HCEC 1CT (cell line): ENCODE measurements at places on chromosomes 5 and 9.

DNA sequence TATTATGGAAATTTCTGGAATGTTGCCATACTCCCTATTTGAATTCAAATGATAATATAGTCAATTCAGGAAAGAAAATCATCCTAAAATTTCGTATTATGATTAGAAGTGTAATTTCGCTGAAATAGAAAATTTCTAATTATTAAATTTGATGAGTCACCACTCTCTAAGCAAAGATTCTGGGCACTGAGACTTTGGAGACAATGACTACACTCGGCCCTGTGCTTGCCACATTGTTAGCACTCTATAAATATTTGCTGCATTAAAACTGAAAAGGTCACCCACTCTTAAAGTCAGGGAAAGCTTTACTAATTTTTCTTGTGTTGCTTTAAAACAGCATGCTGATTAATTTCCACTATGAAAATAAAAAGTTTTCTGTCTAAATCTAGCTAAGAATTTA, 240.3 kb downstream of the TLE4 start:
- no peak for DNase-seq

- DNase-seq: peak; percentile 69
Observed at GRCh38 chr9:7117676-7118561, 360.1 kb downstream of the KDM4C start.

- DNase-seq: no peak
Observed at GRCh38 chr5:58922461-58923171, 339.7 kb downstream of the RAB3C start.

GRCh38 chr5:170159101-170159698, 53.5 kb downstream of the FOXI1 start:
- peak; percentile 74 for DNase-seq

GRCh38 chr9:37056046-37056920, 22.2 kb upstream of the PAX5 start:
- DNase-seq: no peak

DNA sequence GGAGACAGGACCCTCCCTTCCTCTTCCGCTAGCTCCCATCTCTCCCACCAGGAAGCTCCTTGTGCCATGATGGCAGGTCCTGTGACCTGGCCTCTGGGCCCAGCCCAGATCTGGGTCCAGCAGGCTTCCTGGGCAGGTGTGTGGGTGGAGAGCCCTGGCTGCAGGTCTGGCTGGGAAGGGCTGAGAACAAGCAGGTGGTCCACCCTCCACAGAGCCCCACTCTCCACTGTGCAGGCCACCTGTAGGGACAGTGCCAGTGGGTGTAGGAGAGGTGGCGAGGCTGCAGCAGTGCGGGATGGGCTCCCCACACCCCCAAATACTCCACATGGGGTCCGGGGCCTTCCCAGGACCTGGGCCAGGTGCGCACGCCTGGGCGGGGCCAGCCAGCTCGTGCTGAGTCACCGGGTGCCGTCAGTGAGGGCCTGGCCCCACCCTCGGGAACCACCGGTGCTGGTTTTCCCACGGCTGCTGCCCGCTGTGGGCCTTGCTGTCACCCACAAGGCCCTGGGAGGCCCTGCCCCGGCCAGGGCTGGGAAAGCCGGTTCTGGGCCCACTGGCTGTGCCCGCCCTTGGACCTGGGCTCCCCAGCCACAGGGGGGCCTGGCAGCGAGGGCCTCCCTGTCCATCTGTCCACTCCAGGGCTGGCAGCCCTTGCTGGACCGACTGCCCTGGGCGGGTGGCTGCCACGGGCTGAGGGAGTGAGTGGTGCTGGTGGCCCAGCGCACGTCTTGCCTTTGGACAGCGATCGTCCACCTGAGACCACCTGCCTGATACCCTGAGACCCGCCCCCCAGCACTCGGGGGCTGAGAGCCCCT, 9.3 kb upstream of the NRARP start:
- no peak for DNase-seq

GRCh38 chr5:68290260-68290674, 74.7 kb downstream of the PIK3R1 start:
- DNase-seq: peak; percentile 25

GRCh38 chr9:110309681-110310080, 28.0 kb downstream of the TXNDC8 start:
- DNase-seq: no peak

DNA sequence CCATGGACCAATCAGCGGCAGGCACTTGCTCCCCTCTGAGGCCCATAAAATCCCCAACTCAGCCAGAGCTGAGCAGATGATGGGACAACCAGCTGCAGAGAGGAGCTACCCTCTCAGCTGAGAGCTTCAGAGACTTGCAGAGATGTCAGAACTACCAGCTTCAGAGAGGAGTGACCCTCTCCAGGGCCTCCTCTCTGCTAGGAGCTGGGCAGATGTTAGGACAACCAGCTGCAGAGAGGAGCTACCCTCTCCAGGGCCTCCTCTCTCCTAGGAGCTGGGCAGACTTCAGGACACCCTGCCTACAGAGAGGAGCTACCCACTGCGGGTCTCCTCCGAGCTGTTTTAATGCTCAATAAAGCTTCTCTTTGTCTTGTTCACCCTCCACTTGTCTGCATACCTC, 3.0 kb upstream of the AUH start:
- DNase-seq: no peak

DNA sequence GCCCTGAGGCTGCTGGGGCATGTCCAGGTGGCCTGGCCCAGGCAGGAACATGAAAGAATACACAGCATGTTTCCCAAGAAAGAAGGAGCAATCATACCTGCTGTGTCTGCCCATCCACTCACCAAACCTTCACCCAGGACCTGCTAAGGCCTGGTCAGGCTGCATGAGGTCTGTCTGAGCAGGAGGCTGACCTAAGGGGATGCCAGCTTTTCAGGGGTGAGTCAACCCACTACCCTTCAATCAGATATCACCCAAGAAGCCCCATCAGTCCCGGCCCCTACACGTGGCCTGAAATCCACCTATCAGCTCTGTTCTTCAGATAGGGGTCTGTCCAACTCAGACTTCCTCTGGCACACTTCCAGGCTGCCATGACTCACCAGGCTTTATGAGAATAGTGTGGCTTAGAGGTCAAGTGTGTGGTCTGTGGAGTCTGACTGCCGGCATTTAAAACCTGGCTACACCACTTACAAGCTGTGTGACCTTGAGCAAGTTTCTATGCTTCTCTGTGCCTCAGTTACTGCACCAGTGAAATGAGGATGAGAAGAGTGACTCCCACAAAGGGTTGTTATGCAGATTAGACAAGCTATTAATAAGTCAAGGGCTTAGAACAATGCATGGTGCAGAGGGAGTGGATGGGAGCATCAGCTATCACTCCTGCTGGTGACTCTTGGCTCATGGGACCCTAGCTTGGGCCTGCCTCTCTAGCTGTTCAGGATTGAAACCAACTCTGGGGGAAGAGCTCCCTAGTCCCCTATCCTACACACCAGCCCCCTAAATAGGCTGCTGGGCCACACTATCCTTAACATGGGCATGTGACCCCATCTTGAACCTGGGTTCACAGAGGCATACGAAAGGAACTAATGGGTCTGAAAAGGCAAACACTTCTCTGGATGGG, 130.3 kb downstream of the PAX5 start:
- peak; percentile 64 for DNase-seq

DNA sequence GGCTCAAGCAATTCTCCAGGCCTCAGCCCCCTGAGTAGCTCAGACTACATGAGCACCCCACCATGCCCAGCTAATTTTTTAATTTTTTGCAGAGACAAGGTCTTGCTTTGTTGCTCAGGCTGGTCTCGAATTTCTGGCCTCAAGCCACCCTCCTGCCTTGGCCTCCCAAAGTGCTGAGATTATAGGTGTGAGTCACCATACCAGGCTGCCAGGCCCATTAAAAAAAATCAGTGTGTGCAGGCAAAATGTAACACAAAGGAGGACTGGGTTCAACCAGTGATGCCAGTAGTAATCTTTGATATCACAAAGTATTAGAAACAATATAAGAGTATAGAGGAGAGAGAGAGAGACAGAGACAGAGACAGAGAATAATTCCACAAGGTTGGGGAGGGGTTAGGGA, 322.7 kb downstream of the MSX2 start:
- no peak for DNase-seq

DNA sequence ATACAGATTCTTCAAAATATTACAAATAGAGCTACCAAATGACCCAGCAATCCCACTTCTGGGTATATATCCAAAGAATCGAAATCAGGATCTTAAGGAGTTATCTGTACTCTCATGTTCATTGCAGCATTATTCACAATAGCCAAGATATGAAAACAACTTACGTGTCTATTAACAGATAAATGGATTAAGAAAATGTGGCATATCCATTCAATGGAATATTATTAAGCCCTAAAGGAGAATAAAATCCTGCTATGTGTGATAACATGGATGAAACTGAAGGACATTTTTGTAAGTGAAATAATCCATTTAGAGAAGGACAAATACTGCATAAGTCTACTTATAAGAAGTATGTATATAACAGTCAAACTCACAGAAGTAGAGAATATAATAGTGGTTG, 450.6 kb downstream of the TMEM232 start:
- no peak for DNase-seq

DNA sequence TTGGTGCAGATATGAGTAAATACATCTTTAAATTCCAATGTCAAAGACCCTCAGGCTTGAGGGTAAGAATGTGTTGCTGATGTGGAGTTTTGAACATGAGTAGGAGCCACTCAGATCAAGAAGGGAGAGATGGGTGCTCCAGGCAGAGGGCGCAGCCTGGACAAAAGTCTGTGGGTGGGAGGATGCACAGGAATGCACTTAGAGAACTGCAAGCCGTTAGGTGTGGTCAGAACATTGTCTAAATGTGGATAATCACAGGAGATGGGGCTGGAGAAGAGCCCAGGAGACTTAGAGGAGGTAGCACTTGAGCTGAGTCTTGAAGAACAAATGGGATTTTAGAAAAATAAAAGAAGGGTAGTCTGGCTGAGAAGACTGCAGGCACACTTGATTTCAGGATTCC, 255.5 kb downstream of the PAPPA start:
- no peak for DNase-seq

GRCh38 chr9:106722051-106722753, 140.8 kb upstream of the ZNF462 start:
- DNase-seq: no peak

DNA sequence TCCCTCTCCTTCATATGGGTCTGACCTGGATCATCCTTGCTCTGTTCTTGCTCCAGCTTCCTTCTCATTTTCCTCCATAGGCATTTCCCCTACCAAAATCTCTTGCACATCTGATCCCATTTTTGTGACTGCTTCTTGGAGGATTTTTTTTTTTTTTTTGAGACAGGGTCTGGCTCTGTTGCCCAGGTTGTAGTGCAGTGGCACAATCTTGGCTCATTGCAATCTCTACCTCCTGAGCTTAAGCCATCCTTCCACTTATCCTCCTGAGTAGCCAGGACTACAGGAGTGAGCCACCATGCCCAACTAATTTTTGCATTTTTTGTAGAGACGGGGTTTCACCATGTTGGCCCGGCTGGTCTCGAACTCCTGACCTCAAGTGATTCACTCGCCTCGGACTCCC, 10.5 kb upstream of the JMY start:
- no peak for DNase-seq

DNA sequence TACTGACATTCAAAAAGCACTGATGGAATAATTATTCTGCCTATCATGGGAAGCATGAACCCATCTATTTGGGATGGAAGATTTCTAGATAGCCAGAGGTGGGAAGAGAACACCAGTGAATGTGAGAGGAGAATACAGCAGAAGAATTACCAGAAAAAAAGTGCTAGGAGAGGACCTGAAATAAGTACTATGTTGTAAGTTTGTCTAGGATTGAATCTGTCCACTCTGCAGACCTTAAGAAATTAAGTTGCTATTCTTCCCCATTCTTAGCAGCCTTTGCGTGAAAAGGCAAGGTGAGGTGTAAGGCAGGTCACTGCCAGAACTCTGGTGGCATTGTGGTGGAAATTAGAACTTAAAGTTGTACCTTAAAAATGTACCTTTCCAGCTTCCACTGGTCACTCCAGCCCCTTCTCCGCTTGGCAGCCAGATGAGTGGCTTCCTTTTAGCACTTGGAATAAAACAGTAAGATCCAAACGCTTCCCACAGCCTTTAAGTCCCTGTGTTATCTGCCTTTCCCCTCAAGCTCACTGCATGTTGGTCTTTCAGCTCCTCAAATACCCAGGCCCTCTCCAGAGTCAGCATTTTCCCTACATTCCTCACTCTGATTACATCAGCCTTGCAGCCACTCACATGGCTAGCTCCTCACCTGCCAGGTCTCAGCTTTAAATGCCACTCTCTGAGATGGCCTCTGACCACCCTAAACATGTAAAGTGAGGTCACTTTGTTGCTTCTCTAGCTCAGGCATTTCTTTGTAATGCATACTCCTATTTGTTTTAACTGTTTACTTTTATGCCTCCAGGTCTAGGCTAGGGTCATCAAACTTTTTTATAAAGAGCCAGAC, 253.0 kb downstream of the EPB41L4A start:
- DNase-seq: no peak

DNA sequence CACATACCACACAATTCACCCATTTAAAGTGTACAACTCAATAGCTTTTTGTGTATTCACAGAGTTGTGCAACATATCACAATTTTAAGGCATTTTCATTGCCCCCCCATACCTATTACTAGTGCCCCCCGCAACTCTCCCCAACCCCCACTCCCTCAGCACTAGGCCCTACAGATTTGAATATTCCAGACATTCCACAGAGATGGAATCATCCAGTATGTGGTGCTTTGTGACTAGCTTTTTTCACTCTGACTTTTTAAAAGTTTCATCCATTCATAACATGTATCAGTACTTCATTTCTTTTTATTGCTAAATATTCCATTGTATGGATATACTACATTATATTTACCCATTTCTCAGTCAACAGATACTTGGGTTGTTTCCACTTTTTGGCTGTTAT, 102.9 kb upstream of the LRRTM2 start:
- peak; percentile 18 for DNase-seq

- no peak for DNase-seq
Observed at GRCh38 chr5:97131139-97131710, 11.2 kb downstream of the LIX1 start.

DNA sequence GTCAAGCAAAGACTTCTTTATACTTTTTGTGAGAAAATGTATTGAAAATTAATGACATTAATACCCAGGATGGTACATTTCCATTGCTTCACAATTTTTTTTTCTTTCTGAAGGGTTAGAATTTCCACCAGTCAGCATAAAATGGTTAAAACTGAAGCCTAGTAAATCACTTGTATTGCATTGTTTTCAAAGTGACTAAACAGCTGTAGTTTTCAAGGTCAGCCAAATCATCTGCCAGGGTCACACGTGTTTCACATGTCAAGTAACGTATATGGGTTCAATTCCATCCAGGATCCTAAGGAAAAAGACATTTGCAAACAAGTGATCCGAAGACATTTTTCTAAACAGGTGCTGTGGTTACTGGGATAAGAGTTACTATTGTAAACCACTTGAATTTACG, 574.2 kb downstream of the RAB3C start:
- no peak for DNase-seq

- DNase-seq: no peak
Observed at GRCh38 chr5:151683444-151683843, 3.3 kb downstream of the SPARC start.

- no peak for DNase-seq
Observed at GRCh38 chr9:123776708-123777537, 153.0 kb downstream of the DENND1A start.
